ENCODE measurements at places on chromosomes 2 and 18.

- no peak for DNase-seq
These were observed 65.7 kb downstream of the CAPN13 start for GRCh38 chr2:30741576-30741975.

DNA sequence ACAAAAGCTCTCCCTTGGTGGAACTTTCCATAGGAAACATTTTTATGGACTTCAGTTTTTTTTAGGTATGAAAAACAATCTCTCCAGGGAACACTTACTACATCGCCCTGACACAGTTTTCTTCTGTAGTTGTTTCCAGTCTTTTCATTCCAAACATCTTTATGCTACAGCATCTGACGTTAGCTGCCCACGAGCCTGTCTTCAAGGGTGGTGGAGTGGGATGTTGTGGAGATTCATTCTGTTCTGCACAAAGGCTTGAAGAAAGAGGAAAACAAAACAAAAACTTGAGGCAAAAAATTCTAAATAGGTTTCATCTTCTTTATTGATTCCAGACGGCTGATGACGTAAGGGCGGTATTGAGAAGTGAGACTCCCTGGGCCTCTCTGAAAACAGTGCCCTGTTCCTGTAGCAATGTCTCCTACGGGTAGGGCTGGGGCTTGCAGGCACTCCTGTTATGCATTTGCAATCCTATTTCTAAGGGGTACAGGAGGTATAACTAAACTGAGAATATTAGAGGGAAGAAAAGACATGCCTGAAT lies 375.0 kb downstream of the RNF144A start:
- DNase-seq, result no peak

- no peak for DNase-seq
These were observed 43.2 kb downstream of the ANKMY1 start for GRCh38 chr2:240514631-240515030.

GRCh38 chr2:189530965-189531637 lies 49.5 kb downstream of the SLC40A1 start:
- DNase-seq, result no peak

DNA sequence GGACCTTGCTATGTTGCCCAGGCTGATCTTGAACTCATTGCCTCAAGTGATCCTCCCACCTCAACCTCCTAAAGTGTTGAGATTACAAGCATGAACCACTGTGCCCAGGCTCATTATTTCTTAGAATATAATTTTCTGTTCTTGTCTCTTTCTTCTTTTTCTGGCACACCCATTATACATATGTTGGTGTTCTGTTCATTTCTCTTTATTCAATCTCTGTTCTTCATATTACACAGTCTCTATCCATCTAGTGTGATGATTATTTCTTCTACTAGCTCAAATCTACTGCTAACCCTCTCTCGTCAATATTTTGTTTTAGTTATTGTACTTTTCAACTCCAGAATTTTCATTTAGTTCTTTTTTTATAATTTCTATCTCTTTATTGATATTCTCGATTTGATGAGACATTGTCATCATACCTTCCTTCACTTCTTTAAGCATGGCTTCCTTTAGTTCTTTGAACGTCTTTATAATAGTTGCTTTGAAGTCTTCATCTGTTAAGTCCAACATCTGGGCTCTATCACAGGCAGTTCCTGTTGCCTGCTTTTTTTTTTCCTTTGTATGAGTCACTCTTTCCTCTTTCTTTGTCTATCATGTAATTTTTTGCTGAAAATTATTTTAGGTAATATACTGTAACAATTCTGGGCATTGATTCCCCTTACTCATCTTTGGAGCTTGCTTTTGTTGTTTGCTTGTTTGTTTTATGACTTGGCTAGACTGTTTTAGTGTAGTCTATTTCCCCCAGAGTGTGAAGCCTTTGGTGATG lies 196.4 kb upstream of the NABP1 start:
- DNase-seq, result no peak

GRCh38 chr2:20919297-20919800 lies 96.4 kb upstream of the LDAH start:
- no peak for DNase-seq

DNA sequence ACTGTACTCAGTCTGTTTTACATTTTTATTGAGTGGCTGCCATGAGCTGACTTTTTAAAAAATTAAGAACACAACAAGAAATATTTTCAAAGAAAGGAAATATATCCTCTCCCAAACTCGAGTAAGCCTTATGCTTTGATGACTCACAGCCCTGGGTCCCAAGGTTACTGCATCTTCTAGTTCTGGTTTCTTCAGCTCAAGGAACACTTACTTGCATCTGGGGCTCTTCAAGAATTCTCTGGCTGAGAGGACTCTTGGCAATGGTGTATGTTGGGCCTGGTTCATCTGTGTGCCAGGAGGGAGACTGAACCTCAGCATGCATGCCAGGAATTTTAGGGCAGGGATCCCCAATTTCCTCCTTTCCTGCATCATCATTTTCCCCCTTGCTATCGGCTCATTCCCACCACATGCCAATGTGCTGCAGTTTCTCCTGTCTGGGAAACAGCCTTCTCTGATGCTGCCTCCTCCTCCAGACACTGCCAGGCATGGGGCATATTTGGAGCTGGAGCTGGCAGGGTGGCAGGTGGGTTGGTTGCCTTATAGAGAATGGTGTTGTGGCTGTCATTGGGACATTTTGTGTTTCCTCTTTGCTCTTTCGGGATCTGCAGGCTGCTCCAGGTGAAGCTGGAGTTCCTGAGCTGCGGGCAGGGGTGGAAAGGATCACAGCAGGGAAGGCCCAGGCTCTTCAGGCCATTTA lies 192.2 kb upstream of the HS6ST1 start:
- DNase-seq, result no peak

- no peak for DNase-seq
These were observed 869.1 kb downstream of the CNTNAP5 start for GRCh38 chr2:124894199-124894598.

- no peak for DNase-seq
These were observed 692.3 kb downstream of the RNF144A start for GRCh38 chr2:7609556-7609955.

DNA sequence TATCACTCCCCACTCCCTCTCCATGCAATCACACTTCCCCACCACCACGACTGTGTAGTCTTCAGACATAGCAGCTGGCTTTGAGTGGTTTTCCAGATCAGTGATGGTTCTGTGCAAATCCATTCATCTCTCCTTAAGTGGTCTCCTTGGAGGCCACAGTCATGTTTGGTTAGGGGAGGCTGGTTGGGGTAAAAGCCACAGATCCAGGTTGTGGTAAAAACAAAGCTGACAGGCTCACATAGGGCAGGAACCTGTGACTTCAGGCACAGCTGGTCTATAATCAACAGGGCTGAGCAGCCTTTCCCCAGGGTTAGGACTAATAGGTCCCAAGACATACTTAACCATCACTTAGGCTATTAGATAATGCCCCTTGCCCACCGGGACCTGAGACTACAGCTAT lies 46.2 kb upstream of the FZD7 start:
- DNase-seq, result no peak

- DNase-seq, result no peak
These were observed 43.8 kb downstream of the APOB start for GRCh38 chr2:20999906-21000645.

DNA sequence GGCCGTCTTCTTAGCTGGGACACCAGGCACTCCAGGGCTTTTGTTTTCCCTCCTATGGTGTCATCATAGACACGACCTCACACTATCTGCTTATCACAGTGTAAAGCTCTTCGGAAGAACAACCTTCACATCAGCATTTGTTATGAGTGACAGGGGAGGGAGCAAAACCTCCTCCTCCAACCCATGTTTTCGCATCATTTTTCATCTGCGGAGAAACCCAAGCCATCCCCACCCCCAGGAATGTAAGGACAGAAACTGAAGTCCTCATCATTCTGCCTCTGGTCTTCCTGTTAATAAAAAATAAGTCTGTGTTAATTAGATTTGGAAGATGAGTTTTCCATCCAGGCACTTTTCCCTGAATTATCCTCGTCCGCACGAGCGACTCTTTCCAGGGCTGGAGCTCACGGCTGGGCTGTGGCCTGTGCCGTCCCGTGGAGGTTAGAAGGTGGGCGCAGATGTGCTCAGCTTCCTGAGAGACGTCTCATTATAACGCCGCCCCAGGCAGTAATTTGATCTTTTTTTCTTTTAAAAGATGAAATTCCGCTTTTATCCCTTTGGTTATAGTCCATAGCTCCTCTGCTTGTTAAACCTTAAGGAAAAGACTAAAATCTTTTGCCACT lies 101.6 kb upstream of the TMEM18 start:
- DNase-seq, result no peak

DNA sequence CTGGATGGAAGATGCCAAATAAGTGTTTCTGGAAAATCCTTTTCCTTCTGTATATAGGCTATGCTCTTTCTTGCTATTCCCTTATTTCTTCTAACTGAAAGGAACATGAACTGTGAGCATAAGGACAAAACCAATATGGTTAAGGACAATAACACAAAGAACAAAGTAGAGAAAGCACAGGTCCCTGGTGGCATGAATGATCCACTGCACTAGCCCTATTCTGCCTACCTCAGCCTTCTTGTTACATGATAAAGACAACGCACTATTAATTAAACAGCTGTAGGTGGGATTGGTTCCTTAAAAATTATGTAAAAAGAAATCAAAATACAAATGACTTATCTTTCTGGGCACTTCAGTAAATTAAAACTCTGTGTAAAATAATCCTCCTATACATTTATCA lies 1.9 kb upstream of the WDR75 start:
- no peak for DNase-seq

GRCh38 chr2:138500592-138501424 lies 762 bp upstream of the SPOPL start:
- peak; percentile 13 for DNase-seq

GRCh38 chr2:9236867-9237266 lies 30.3 kb downstream of the ASAP2 start:
- no peak for DNase-seq

DNA sequence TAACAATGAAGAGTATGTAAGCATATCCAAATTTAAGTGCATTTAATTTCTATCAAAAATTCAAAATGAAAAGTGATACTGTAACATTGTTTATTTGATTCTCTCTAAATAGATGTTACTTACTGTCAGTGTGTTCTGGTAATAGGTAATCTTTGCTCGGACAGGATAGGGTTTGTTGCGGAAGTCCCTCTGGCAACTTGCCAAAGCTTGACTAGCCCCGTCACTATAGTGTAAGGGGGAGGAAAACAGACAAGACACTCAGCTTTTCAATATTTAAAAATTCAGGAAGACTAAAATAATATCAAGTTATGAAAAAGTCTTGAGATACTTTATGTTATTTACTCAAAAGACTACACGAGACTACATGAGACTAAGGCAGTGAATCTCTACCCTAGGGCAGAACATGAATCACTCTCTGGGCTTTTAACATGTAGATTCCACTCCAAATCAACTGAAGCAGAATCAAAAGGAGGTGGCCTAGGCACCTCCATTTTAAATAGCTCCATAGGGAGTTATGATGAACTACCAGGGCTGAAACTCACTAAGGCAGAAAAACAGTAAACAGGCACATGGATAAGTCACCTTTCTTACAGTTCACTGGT lies 5.9 kb downstream of the LMAN1 start:
- no peak for DNase-seq

All from GM20000 (cell line).